ENCODE measurements at places on chromosomes 6 and 20.

GRCh38 chr6:105611606-105612005 is 208.7 kb upstream of the PREP start:
- DNase-seq: no peak

GRCh38 chr6:161458201-161458951 is 184.5 kb upstream of the AGPAT4 start:
- DNase-seq: no peak

DNA sequence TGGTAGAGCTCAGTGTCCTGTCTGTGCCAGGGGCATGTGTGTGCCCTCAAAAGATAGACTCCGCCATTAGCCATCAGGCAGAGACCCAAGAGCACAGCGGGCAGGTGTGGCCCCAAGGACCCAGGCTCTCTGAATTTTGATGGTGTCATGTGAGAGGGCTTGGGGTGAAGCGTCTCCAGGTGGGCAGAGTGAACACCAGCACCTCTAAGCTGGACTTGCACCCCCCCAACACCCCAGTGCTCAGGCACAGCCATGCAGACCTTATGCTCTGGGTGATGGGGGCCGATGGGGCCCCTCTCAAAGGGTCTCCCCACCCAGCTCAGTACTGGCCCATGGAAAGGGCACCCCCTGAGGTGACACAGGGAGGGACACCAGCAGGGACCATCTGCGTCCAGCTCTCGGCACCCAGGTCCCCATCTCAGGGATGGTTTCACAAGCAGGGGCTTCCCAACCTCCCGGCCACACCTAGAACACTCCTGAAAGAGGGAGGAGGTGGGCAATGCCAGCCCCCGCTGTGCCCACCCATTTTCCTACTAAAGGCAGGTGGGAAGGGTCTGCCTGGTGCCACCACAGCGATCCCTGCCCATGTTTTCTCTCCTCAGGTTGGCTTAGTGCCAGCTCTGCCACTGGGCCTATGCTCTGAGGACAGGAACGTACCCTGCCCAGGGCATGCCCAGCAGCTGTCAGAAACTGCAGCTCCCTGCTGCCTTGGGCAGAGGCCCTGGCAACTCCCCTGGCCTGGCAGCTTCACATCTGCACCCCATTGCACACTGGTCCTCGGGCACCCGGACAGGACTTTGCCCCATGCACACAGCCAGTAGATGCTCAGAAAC is 3.5 kb downstream of the CST7 start:
- DNase-seq: no peak

- DNase-seq: no peak
These were observed 101.0 kb downstream of the CENPW start for GRCh38 chr6:126440923-126441322.

- no peak for DNase-seq
These were observed 10.8 kb upstream of the EEF1E1 start for GRCh38 chr6:8113131-8113654.

DNA sequence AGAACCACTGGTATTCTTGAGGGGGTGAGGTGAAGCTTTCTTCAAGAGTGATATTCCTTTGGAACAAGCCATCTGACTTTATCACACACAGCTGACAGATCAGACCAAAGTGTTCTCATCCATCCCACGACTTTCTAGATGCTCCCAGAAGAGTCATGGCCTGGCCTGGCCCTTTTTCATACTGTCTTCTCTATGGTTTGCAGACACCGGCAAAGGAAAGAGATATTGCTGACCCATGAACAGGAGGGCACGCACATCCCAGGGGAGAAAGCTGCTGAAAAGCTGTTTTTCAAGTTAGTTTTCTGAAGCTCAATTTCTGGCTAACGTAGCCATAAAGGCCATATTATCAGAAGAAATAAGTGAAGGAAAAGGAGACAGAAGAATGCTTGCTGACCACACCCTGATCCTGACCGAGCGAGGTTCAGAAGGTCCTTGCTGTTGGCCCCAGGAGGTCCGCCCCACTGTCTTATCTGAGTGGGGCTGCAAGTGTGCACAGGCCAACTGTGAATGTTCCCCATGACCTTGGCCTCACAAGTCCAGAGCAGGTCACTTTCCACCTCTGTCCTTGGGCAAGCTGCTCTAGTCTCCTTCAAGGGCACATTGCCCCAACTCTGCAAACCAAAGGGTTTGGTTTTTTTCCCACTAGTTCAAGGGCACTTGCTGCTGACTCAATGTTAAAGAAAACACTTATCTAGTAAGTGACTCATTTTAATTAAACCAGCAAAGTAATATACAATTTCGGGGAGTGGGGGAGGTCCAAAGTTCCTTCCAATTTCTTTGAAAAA is 2.0 kb downstream of the ACSS1 start:
- no peak for DNase-seq

GRCh38 chr20:17683218-17684076 is 1.4 kb upstream of the RRBP1 start:
- no peak for DNase-seq

DNA sequence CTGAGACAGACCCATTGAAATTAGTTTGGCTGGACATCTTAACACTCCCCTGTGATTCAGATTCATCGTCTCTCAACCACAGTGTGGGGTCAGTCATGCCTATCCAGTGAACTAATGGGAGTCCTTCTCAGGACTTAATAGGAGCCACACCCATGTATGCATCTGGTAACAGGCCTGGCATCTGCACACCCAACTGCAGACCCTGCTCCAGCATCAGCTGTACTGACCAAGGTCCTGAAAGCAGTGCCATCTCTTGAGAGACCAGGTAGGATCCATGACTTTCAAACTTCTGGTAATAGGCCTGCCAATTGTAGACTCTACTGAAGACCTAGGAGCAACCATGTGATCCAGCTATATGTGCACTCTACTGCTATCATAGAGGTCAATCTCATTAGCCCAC is 363.6 kb upstream of the POU3F2 start:
- no peak for DNase-seq

DNA sequence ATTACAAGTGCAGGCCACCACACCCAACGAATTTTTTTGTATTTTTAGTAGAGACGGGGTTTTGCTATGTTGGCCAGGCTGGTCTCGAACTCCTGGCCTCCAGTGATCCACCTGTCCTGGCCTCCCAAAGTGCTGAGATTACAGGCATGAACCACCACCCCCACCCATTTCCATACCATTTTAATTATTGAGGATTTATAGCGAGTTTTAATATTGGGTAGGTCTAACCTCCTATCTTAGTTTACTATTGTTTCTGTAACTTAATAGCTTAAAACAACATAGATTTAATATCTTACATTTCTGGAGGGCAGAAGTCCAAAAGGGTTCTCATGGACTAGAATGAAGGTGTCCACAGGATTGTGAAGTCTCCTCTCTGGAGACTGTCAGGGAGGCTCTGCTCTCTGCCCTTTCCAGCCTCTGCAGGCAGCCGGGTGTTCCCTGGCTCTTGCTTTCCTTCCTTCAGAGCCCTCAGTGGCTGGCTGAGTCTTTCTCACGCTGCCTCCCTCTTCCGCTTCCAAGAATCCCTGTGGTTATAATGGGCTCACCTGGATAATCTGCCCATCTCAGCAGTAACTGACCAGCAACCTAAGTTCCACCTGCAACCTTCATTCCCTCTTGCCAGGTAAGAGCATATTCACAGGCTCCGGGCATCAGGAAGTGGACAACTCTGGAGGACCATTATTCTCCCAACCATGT is 18.6 kb upstream of the BCAS4 start:
- DNase-seq: no peak

DNA sequence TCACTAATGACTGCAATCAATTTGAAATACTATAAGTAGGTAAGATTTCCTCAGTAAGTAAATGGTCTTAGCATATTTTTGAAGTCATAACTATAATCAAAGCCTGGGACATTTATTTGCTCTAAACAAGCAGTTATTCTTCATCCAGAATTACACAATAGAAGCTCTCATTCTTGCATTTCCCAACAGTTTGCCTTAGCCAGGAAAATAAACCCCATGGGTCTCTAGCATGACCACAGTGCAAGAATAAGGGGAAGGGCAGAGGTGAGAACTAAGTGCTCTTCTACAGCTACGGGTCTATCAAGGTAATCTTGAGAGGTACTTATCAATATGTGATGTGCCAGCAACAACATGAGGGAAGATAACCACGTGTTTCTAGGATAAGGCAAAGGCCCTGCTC is 14.1 kb upstream of the HLA-C start:
- no peak for DNase-seq

- no peak for DNase-seq
These were observed at the start of gene PPP1R3G for GRCh38 chr6:5084781-5085647. PPP1R3G (plus strand) TSS chr6:5085341; CDS start chr6:5085486, 145 bp downstream.

GRCh38 chr6:112947507-112947906 is 600.4 kb downstream of the RFPL4B start:
- DNase-seq: no peak

DNA sequence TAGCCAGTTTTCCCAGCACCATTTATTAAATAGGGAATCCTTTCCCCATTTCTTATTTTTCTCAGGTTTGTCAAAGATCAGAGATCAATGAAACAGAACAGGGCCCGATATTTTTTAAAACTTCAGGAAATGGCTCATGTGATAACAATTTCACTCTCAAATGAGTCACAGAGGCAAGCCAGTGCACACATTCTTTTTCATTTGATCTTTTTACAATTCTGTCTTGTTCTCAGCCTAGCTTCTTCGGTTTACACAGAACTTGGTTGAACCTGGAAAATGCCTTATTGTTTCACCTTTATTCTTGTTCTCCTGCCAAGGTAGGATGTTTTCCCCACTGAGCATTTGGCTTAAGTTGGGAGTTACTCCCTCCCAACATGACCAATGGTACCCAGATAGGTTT is 258.9 kb downstream of the COL12A1 start:
- no peak for DNase-seq

DNA sequence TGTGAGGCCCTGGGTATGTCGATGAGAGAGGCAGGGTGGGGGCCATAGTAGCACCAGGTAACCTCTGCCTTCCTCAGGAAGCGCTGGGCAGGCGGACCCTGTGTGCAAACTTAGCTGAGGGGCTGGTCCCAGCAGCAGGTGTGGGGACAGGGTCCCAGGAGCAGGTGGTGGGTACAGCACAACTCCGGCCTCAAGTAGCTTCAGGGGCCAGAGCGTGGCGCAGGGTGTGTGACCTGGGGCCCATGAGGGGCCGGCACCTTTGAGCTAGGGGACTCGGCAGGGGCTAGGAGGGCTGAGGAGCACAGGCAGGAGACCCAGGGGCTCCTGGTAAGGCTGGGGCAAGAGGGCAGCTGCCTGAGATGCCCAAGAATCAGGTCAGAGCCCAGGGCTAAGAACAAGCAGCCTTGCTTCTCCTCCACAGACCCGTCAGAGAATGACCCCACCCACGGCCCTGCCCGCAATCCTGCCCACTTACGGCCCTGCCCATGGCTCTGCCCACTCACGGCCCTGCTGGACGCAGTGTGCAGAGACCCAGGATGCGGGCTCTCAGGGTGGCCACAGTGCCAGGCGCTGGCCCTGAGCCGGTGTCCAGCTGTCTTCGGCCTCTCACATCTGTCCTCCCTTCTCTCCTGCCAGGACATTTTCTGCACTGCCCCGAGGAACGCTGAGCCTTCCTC is 30.9 kb downstream of the CHRNA4 start:
- DNase-seq: no peak

DNA sequence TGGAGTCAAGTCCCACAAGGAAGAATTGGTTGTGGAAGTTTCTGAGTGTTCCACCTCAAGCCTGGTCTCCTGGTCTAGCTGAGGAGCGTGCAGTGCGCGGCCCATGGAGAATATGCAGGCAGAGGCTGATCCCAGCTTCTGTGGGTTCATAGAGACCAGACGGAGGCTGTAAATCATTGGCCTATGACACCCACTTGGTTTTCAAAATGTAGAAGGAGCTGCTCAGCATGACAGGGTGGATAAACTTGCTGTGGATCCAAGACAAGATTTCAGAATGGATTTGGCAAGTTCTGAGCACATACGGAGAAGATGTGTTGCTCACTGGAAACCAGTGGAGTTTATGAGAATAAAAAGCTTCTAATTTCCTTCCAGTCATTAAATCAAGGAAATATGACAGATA is 744 bp downstream of the KIF25 start:
- no peak for DNase-seq

- no peak for DNase-seq
These were observed 1.9 kb upstream of the EBF4 start for GRCh38 chr20:2690718-2691117.

- no peak for DNase-seq
These were observed 54.5 kb upstream of the MRPS10 start for GRCh38 chr6:42271834-42272805.

DNA sequence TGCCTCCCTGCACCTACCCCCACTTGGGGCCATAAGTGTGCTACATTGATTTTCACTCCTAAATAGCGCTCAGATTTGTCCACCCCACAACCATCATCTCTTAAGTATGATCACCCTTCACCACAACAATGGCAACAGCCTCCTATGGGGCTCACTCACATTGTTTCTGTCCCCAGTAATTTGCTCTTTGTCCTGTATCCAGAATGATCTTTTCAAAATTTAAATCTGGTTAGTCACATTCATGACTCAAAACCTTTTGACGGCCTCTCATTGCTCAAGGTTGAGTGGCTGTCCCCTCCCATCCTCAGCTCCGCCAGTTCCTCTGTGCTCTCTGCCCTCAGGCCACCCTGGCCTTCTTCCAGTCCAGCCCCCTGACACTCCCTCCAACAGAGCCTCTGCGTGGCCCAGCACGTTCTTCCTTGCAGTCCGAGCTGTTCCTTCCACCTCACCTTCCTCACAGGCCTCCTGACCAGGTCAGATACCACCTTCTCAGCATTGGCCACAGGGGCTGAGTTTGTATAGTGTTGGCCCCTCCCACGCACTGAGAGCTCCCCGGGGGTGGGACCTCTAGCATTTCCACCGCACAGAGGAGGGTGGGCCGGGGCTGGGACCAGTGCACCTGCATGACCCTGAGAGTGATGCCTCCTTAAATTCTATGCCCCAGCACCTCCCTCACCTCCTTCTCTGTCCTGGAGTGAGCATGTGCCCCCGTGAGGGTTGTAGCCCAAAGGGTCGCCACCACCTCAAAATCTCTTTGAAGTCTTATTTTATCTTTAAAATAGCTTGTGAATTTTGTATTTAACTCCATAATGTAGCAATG is 2.4 kb upstream of the PPP1R3G start:
- no peak for DNase-seq

- DNase-seq: no peak
These were observed 22.5 kb upstream of the QKI start for GRCh38 chr6:163391985-163392384.

DNA sequence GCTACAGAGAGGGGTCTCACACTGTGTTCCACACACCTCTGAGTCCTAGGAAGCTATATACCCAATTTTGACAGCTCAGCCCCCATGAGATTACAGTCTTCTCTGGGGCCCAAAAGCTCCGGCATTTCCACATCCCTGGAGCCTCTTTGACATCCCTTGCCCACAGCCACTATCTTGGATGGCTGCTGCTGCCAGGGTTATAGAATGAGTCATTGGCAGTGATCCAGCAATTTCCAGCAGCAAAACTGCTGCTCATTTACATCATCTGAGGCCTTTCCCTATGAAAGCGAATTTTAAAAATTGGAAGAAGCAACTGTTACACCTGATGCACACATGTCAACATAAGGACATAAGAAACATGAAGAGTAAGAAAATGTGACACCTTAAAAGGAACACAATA is 590.7 kb downstream of the MEI4 start:
- DNase-seq: no peak

All from activated gamma-delta T cell treated with Interleukin-2 at 50 U/mL for 16 hours (primary cell).